ENCODE measurements at places on chromosomes 11 and 22.

- no peak for DNase-seq
Observed at GRCh38 chr11:69431893-69432738, 49.3 kb upstream of the LINC01488 start.

GRCh38 chr11:10456519-10456918, 1.5 kb downstream of the AMPD3 start:
- no peak for DNase-seq

- no peak for DNase-seq
Observed at GRCh38 chr11:126815111-126815510, 185.5 kb downstream of the KIRREL3 start.

GRCh38 chr22:20279662-20280134, 11.6 kb upstream of the RTN4R start:
- DNase-seq = no peak

- no peak for DNase-seq
Observed at GRCh38 chr11:1171985-1172728, 14.4 kb downstream of the MUC5AC start.

DNA sequence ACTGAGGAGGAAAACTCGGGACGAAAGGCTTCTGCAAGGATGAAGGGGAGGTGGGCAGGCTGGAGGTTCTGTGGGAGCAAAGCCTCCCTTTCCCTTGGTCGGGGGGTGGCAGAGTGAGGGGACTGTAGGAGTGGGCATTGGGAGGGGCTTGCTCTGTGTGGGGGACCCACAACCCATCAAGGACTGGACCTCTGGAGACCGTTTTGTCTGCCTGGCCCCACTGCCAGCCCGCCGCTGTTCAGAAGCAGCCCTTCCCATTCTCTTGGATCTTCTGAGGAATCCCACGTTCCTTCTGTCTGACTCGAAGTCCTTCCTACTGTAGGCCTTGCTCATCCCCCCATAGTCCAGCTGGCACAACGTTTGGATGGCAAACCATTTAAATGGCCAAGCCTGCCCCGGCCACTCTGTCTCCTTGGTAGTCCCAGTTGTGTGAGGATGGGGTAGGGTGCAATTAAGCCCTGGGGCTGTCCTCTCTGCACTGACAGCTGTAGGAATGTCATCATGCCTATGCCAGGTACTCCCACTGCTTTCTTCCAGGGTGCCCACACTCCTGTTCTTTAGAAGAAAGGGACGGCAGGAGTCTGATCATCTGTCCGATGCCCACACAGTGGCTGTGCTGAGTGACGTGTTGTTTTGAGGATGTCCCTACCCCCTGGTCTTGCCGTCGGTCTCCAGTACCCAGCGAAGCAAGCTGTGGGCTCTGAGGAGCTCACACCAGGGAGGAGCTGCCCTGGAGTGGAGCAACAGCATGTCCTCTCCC, 17.0 kb upstream of the NECTIN1 start:
- no peak for DNase-seq

- DNase-seq = no peak
Observed at GRCh38 chr11:107018902-107019493, 722 bp upstream of the GUCY1A2 start.

DNA sequence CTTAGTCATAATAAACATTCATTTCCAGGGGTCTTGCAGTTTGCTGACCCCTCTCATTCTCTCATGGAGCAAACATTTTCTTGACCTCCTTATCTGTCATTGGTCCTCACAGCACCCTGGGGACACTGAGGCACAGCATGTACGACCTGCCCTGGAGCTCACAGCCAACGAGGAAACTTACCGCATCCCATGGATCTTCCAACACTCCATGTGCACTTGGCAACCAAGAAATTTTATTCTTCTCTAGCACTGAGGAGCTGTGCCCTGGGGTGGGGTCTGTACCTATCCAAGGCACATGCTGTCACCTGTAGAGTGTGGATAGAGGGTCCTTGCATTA, 69.4 kb upstream of the IGLL5 start:
- no peak for DNase-seq

DNA sequence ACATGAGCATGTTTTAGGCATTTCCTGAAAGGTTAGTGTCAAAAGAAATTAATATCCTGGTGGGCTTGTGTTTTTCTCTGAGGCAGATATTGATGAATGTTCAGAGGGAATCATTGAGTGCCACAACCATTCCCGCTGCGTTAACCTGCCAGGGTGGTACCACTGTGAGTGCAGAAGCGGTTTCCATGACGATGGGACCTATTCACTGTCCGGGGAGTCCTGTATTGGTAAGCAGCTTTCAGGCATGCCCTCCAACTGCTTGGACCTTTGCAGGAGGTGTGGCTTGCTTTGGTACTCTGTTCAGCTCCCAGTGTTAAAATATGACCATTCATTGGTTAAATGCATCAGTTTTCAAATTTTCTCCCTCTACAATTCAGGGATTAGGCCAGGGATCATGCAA, 658.6 kb upstream of the ANO5 start:
- DNase-seq = no peak

GRCh38 chr22:22049684-22050083, 67.1 kb upstream of the TOP3B start:
- DNase-seq = no peak

- no peak for DNase-seq
Observed at GRCh38 chr11:2113776-2114175, 25.4 kb downstream of the IGF2 start.

DNA sequence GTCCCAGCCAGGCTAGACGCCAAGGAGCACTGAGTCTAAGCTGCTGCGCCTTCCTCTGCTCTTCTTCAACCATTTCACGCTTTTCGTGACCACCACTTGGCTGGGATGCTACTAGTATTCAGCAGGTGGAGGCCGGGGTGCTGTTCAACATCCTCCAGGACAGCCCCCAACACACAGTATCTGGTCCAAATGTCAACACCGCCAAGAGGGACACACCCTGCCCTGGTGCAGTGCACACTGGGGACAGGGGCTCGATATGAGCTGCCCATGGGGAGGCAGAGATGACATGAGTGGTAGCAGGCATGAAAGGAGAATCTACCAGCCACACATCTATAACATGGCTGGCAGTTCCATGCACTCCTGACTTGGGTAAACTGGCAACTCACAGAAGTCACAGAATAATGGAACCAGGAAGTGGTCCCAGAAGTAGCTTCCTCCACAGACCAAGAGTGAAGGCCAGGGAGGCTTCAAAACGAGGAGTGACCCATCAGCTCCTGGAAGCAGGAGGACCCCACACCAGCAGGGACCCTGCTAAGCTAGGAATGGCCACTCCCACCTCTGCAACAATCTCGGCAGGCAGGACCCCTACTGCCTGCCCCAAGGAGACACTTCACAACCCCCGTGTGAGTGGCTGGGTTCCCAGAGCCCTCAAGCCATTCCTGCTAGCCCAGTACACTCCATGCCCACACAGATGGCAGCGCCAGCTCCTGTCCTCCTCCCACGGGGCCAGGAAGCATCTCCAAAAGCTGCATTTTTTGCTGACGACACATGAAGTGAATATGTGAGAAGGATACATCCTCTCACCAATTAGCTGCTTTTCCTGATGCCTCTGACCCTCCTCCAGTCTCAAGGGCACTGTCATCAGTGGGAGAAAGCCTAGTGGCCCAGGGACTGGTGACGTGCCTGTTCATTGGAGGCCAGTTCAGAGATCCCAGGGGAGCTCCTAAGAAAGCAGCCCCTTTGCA, 78.8 kb downstream of the DGCR2 start:
- DNase-seq = no peak

DNA sequence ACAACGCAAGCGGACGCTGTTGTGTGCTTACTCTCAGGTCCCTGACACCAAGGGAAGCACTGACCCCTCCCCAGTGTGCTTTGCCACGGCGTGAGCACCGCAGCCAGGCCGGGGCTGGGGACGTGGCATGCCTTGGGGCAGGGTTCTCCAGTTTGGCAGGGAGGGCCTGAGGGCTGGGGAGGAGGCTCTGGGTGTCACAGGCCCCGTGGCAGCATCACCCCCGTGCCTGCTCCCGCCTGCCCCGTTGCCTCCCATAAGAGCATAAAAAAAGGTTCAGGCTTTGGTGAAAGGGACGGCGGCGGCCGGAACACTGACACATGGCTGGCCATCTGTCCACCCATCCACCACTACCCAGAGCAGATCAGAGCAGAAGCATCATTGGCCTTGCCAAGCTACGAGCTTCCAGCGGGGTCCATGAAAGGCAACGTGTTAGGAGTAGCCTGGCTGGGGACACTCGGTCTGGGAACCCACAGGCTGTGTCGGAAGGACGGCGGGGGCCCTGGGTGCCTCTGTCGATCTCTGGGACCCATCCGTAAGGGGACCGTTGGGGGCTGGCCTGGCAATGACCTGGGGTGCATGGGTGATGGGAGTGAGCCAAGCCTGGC, 183.0 kb downstream of the IGLL1 start:
- DNase-seq = peak; percentile 74

DNA sequence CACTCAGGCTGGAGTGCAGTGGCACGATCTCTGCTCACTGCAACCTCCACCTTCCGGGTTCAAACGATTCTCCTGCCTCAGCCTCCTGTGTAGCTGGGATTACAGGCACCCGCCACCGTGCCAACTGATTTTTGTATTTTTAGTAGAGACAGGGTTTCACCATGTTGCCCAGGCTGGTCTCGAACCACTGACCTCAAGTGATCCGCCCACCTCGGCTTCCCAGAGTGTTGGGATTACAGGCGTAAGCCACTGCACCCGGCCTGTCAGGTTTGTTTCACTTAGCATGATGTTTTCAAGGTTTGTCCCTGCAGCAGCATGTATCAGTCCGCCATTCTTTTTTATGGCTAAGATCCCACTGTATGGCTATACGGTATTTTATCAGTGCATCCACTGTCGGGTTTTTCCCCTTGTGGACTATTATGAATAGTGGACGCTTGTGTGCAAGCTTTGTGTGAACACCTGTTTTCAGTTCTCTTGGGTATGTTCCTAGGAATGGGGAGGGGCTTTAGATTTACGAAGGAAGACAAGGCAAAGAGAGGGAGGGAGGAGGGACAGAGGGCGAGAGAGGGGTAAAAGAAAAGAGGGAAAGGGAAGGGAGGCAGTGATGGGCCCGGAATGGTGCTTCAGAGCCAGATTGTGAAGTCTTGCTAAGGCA, 13.9 kb upstream of the CDC42EP2 start:
- DNase-seq = no peak

DNA sequence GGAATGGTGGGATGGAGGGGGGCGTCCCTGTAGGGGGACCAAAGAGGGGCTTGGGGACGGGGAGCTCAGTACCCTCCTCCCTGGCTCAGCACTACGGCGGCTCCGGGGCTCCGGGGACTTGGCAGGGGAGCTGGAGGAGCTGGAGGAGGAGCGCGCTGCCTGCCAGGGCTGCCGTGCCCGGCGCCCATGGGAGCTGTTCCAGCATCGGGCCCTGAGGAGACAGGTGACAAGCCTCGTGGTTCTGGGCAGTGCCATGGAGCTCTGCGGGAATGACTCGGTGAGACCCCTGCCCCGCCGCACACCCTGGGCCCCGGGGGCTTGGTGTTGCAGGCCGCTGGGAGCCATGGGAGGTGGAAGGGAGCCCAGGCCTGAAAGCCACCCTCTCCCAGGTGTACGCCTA, 11.8 kb upstream of the MIF start:
- DNase-seq = no peak

DNA sequence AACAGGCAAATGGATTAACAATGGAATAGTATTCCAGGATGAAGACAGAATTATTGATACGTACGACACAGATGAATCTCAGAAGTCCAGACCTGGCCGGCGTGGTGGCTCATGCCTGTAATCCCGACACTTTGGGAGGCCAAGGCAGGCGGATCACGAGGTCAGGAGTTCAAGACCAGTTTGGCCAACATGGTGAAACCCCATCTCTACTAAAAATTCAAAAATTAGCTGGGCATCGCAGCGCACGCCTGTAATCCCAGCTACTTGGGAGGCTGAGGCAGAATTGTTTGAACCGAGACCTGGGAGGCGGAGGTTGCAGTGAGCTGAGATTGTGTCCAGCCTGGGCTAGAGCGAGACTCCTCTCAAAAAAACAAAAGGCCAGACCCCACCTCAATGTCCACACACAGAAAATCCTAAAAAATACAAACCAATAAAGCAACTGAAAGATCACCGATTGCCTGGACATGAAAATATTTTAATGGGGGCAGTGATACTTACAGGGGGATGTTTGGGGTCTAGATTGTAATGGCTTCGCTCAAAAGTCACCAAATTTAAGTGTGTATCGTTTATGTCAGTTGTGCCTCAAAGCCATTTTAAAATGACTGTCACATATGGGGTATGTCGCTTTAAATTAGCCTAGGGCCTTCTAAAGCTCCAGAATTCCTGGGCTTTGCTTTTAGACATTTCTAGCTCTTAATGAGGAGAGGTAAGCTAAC, 3.8 kb downstream of the RPS25 start:
- DNase-seq = no peak

- no peak for DNase-seq
Observed at GRCh38 chr22:48931452-48931851, 896.2 kb downstream of the BRD1 start.

GRCh38 chr11:91158297-91158696, 935.4 kb upstream of the CHORDC1 start:
- DNase-seq = no peak

DNA sequence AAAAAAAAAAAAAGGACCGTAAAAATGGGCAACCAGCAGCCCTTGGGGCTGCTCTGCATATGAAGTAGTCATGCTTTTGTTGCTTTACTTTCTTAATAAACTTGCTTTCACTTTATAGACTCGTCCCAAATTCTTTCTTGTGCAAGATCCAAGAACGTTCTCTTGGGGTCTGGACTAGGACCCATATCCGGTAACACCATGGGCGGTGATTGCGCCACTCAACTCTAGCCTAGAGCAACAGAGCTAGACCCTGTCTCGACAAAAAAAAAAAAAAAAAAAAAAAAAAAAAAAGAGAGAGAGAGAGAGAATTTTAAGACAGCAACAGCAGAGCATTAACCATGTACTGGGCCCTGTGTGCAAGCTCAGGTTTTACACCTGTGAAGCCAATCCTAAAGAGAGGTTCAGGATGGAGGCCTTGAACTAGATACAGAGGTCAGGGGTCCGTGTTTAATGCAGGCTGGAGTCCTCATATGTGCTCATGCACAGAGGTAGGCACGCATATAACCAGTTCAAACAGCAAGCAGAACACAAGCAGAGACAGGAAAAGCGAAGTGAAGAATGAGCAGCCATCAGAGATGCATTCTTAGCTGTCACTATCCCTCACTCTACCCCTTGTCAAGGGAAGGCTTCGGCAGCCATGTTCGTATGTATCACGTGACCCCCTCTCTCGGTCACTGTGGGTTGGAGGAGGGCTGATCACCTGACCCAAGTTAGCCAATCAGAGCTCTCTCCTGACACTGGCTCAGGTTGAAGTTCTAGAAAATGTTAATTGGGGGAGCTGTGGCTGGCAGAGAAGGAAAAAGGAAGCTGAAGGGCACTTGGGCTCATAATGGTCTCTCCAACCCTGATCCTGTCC, 16.7 kb upstream of the SYT12 start:
- DNase-seq = no peak

DNA sequence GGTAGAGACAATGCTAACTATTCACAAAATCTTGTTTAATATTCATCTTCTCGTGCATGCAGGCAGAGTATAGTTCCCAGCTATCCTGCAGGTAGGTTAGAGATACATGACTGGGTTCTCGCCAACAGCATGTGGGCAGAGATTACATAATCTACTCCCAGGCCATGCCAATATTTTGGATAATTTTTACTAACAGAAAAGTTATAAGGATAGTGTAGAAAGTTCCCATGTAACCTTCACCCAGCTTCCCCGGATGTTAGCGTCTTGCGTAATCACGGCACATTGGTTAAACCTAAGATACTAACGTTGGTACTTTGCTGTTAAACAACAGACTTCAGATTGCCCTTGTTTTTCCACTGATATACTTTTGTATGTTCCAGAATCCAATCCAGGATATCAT, 215.5 kb upstream of the LARGE1 start:
- DNase-seq = no peak

GRCh38 chr11:116371146-116371545, 401.6 kb downstream of the BUD13 start:
- DNase-seq = no peak

- no peak for DNase-seq
Observed at GRCh38 chr11:96246718-96247552, 96.1 kb downstream of the MAML2 start.

- DNase-seq = no peak
Observed at GRCh38 chr22:36538529-36538928, 9.6 kb upstream of the EIF3D start.

Data from cerebellar nuclear complex (tissue), 1 donor.